ENCODE measurements at places on chromosomes 11 and 22.
A peak's percentile ranks its signal among the peaks of the same experiment; 100 is the strongest.

DNA sequence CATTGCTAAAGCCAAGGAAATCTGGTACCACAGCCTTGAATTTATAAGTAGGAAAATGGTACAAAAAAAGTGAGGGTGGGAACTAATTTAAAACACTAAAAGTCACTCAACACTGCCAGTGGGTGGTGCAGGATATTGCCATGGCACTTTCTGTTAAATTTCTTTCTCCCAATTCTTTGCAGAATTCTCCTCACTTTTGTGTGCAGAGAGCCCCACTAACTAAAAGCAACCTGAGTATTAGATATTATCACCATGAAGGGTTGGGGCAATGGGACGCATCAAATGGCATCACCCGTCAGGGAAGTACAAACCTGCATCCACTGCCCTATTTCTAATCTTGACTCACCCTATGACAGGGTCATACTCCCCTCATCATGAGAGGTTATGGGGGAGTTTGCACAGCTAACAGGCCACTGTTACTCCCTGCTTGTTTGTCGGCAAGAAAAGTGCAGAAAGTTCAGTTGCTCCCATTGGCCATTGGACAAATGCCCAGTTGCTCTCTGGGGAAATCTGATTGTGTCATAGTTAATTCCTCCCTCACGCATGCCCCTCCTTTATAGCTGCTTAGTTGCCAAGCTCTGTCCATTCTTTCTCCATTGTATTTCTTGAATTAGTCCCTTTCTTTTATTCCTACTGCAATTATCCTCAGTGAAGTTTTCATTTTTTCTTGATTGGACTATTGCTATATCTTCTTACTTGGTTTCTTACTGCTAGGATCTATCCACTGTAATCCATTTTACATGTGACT, 93.8 kb upstream of the BLID start:
- no peak for DNase-seq

GRCh38 chr11:123594188-123594901, 60.1 kb downstream of the SCN3B start:
- DNase-seq: no peak

GRCh38 chr22:45413368-45414211, at the start of the genes RIBC2 and SMC1B:
TSS of gene RIBC2 (plus strand) at chr22:45413693. CDS start at chr22:45413887, 194 bp downstream.
TSS of gene SMC1B (minus strand) at chr22:45413599. CDS start at chr22:45413567, 32 bp downstream.
- DNase-seq: peak; percentile 46

GRCh38 chr11:100061006-100061405, 626.1 kb upstream of the ARHGAP42 start:
- DNase-seq: no peak

DNA sequence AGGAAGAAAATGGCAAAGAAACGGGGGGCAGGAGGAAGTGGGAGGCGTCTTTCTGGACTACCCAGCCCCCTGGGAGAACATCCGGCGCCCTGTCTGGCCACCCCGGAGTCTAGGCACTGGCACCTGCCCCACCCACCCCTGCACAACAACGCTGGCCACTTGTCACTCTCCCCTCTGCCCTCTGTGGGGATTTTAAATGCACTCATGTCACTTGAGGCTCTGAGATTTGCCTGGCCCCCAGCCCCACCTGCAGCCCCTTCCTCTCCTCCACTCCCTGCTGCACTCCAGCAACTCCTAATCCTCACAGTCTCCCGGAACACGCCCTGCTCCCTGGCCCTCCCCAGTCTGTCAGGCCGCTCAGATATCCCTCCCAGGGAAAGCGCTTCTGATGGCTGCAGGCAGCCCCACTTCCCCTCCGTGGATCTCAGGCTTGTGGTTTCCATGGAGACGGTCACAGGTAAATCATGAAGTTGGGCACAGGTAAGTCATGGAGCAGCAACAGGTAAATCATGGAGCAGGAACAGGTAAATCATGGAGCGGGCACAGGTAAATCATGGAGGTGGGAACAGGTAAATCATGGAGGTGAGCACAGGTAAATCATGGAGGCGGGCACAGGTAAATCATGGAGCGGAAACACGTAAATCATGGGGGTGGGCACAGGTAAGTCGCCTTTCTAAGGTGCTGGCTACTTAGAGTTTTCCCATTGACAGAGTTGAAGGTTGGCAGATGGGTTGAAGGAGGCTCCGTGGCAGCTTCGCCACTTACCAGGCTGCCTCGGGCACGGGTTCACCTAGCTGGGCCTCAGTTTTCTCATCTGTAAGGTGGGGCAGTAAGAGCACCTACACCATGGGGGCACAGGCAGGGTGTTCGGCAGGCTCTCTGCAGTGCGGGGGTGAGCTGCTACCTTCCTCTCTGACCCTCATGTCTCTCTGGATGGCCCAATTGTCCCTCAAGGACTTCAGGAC, 79.0 kb upstream of the SHISAL1 start:
- no peak for DNase-seq

DNA sequence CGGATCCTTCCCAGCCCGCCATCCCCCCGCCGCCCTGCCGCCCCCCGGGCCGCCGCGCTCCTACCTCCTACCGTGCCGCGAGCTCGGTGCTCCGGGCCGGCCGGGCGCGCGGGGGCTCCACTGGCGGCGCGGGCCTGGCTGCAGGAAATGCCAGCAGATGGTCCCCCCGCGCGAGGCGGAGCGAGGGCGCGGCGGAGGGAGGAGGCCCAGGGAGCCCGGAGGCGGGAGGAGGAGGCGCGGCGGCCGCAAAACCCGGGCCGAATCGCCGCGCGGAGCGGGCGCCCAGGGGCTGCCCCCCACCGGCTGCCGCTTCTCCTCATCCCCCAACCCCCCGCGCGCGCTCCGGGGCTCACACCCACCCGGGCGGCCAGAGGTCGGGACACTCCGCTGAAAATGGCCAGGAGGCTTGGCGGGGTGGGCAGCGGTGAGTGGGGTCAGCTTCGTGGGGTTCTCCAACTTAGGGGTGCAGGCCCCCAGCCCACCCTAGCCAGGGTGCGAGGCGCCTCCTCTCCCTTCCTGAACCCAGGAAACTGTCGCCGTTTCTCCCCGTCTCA, at the start of gene OSBPL5:
OSBPL5 (minus strand) TSS at position 159 of the 554 bp plus-strand sequence. CDS start 36,162 bp downstream, outside the sequence.
- no peak for DNase-seq

DNA sequence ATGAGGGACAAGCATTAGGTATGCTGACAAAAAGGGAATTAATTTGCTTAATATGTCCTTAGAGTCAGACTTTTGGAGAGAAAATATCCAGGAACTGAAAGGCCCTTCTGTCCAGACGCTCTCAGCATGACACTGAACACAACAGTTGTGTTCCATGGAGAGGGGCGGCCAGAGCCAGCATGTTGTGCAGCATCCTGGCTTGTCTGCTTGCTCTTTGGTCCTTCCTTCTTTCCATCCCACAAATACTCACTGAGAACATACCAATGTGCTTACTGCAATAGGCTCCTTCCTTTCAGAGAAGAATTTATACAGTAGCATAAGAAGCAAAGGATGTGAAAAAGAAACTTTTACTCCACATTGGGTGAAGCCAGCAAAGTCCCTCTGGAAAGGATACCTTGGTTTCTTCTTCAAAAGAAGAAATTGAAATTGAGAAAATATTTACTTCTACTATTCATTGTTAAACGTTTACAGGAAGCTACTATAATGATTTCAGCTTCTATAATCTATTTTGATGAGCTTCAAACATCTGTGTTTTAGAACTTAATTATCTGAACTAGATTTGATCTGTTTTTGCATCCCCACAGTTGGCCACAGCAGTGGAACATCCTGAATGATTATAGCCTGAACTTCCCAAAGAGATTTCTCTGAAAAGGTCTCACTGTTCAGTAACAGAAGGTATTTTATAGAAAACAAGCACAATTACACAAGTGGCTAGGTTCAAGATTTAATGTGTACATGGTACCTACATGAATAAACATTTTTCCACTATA, 304.1 kb upstream of the PITPNB start:
- DNase-seq: no peak

DNA sequence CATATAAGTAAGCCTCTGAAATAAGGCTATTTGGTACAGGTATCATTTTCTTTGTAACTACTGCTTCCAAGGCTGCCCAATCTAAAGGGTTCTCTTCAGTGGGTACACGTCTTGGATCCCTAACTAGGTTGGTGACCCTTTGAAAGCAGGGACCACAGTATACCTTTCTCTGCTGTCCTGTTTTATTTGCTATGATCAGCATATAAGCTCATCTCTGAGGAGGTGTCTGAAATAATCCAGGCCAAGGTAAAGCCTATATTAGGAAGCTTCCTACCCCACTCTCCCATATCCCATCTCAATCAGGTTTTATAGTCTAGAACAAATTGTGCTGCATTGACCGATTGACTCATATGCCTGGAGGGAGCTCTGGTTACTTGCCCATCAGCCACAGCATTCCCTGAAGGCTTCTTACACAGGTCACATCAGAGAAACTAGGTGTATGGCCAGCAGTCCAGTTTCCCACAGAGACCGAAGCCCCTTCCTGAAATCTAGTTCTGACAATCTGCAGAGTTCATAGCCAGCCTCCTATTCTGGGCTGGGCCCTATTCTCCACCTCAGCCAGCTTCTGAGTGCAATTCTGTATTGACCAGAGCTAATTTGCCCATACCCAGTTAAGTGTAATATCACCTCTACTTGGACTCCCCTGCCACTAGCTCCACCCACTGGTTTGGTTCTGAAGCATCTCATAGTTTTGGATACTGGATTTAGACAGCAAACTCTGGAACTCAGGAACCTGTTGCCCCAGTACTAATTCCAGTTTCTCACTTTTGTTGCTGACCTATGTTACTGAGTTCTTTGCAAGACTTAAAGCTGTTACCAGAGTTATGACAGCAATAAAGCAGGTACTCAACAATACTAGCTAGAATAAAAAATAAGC, 62.1 kb upstream of the ARHGAP20 start:
- no peak for DNase-seq

DNA sequence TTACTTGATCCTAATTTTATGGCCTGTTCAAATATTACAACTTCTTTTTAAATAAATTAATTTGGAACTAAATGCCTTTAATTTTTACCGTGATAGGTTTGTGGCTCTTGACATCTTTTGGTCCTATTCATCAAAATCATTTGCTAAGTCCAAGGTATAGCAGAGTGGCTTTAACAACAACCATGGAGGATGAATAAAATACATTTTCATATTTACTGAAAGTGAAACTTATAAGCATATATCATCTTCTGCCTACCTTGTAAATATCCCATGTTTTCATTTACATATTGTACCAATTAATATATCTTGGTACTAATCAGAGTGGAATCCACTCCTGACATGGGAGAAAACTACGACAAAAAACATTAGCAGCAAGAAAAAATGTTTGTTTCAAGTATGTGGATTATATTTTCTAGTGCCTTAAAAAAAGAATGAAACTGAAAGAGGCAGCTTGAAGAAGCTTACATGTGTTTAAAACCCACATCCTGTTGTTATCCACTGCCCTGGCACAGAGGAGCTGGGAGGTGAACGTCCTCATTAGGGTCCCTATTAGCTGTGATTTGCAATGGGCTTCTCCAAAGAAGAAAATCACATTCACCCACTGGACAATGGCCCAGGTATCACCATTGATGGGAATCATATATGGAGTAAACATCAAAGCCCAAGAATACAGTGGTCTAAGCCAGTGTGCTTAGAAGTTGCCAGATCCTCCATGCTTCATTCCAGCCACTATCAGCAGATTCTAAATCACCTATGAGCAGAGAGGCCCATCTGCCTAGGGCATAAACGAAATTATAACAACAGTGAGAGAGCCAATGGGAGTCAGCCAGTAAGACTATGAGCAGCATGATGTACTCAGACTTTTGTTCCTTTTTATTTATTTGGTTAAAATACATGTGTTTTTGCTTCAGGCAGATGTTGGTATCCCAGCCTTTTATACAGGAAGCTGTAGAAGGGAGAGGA, 84.7 kb downstream of the MAML2 start:
- no peak for DNase-seq

DNA sequence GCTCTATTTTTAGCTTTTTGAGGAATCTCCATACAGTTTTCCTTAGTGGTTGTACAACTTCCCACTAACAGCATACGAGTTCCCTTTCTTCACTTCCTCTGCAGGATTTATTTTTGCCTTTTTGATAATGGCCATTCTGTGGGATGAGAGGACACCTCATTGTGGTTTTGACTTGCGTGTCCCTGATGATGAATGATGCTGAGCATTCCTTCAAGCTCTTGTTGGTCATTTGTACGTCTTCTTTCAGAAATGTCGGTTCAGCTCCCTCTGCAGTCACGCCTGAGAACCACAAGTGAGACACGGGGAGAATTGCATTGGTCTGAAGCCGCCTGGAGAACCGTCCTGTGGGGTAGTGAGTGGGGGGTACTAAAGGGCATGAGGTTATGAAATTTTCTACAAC, 2.0 kb upstream of the KRTAP5-10 start:
- no peak for DNase-seq

DNA sequence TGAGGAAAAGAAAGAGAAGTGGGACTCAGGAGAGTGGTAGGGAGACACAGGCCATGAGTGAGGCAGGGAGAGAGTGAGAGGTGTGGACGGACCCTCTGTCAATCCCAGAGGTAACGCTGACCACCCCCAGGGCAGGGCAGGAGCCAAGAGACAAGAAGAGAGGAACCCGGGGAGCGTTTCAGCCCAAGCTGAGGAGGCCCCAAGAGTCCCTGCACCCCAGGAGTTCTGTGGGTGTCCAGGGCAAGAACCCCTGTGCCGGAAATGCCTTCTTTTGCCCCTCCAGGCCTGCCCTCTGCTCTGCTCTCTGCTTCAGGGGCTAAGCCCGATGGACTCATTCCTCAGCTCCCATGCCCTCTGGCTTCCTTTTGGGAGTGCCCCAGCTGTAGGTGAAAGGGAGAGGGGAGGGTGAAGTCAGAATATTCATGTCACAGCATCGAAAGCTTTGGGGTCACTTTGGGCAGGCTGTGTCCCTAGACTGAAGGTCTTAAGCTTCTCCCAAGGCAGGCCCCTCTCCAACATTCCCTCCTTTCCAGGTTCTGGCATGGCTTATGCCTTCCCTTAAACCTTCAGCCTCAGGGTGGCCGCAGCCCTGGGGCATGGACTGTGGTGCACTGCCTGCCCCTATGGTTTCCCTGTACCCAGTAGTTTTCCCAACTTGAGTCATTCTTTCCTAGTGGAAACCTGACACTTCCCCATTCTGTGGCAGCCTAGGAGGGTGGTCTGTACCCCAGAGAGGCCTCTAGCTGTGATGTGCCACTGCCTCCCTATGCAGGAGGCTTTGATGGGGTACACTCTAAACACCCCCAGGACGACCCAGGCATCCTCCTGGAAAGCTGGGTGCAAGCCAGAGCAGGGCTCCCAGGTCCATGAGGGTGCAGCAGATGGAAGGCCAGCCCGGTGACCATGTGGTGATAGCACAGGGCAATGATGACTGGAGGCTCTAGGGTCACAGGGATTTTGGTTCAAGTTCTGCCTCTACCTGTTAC, 27.1 kb downstream of the MYEOV start:
- DNase-seq: no peak

DNA sequence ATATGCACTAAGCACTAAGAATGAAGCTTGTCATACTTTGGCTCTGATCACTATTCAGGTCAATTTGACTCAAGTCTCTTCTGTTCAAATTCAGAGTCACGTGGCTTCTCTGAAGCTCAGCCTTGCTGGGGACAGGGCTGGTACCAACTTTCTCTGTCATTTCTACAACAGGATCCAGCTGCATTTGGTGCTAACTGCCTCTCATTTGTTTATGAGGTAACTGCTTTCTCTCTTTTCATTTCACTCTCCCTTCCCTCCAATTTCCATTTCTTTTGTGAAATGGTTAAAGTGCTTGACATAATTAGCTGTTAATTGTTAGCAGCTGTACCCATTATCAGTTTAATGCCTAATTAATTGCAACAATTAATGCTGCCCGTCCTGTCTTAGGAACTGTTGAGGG, 259.7 kb upstream of the PLET1 start:
- DNase-seq: no peak
